ENCODE measurements at places on chromosomes 6 and 20.

DNA sequence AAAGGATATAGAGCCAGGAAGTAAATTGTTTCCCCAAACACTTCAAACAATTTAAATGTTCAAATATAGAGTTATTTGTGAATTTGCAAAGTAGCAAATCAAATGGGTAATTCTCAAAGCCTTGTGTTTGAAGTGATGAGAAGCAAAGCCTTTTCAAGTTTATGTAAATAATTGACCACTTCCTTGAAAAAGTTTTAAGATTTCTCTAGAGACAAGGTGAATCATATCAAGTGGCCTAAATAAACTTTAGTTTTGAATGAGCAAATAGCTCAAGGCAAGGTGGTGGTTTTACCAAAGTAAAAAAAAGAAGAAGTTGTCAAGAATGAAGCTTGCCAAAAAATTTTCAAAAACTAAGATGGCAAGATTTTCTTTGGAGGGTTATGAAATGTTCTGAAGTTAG lies 42.6 kb upstream of the IFNGR1 start:
- DNase-seq, result no peak

DNA sequence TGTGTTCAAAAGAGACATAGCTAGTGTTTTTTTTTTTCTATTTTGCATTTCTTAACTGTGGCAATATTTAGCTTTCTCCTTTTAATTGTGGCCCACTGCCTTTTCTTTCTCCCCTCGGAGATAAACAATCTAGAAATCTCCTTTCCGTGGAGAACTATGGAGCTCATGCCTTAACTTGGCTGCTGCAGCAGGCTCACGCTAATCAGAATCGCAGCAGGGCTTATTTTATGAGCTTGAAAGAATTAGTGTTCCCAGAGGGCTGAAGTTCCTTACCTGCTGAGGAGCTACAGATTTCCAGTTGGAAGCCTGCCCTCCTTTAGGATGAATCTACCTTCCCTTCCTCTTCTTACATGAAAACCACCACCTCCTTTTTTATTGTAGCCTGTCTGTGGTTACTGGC lies 35.6 kb downstream of the CTNNBL1 start:
- no peak for DNase-seq

DNA sequence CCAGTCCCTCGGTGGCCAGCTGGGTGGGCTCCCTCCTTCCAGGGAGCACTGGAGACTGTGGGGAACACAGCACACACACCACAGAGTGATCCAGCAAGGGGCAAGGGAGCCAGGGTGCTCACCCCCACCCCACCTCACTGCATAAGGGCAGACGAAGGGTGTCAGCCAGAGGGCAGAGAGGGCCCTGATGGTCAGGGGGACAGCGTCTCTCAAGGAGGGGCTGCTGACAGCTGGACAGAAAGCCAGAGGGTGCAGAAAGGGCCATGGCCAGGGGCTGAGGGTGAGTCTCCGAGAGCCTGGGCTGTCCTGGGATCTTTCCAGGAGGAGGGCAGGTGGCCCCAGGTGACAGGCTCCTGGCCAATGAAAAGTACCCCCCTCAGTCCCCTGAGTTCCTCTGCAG lies 73.4 kb upstream of the PMEPA1 start:
- DNase-seq, result no peak

DNA sequence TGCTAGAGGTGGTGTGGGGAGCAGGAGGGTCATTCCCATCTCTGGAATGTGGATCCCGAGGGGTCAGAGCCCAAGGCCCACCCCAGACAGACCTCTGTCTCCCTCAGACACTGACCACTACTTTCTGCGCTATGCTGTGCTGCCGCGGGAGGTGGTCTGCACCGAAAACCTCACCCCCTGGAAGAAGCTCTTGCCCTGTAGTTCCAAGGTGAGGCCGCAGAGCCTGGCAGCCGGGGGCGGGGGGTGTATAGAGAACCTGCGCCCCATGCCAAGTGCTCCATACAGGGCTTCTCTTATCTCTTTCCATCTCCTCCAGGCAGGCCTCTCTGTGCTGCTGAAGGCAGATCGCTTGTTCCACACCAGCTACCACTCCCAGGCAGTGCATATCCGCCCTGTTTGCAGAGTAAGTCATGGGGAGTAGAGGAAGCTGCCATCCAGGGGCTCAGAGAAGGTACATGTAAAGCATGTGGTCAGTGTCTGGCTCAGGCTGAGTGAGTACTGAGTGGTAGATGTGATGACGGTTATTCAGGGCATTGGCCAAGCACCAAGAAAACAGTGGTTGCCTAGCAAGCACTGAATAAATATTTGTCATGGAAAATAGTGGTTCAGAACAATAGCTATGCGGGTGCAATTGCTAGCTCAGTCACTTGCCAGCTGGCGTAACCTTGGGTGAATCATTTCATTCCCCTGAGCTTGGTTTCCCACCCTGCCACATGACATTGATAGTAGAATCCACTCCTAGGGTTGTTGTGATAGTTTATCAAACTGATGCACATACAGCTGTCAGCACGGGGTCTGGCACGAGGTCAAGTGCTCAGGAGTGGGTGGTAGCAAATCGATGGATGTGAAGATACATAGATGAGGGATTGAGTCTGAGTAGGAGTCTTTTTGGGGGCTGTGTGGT lies 3.5 kb downstream of the PIGT start:
- DNase-seq, result no peak

GRCh38 chr20:37518606-37519507 lies 2.2 kb upstream of the NNAT start:
- DNase-seq, result no peak

Measured in activated naive CD4-positive, alpha-beta T cell treated with anti-CD3 and anti-CD28 coated beads, Interleukin-2, amount 50 U/mL, for 16 hours (primary cell).